Kidney tubule cell (primary cell): ENCODE measurements at places on chromosomes 5 and 9.

DNA sequence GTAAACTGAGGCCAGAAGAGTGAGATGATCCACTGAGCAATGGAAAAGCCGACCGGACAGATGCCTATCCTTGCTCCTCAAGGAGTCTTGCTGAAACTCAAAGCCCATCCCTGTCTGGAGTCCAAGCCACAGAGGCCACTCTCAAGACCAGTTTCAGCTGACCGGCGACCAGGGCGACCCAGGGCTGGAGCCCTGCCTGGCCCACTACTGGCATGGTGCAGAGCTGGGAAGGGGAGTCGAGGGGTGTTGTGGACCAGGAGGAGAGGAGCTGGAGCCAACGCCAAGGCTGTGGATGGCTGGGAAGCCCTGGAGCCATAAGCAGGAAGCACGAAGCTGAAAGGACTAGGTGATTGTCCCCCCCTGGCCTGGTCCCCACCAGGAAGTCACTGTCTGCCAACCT is 22.1 kb downstream of the FAM163B start:
- no peak for DNase-seq

GRCh38 chr5:14286574-14287421 is 143.7 kb downstream of the TRIO start:
- DNase-seq = no peak

DNA sequence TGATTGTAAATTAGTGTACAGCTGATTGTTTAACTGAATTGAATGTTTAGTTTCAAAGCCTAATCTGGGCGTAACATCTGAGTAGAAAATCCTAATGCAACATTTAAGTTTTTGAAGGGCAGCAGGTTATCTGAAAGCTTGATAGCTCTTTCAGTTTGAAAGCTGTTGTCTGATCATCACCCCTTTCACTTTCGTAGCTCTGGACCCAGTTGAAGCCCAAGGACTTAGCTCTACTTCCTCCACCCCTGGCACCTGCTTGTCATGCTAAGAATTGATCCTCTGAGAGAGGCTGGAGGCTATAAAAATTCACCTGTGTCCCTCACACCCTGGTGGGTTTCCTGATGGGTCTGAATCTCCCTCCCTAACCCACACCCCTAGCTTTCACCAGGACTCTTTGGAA is 86.0 kb downstream of the ZFAND5 start:
- no peak for DNase-seq

- no peak for DNase-seq
These were observed 8.9 kb downstream of the IFNE start for GRCh38 chr9:21473236-21473635.

- DNase-seq = peak; percentile 96
These were observed 304.6 kb downstream of the ACTL7B start for GRCh38 chr9:108551030-108551841.

DNA sequence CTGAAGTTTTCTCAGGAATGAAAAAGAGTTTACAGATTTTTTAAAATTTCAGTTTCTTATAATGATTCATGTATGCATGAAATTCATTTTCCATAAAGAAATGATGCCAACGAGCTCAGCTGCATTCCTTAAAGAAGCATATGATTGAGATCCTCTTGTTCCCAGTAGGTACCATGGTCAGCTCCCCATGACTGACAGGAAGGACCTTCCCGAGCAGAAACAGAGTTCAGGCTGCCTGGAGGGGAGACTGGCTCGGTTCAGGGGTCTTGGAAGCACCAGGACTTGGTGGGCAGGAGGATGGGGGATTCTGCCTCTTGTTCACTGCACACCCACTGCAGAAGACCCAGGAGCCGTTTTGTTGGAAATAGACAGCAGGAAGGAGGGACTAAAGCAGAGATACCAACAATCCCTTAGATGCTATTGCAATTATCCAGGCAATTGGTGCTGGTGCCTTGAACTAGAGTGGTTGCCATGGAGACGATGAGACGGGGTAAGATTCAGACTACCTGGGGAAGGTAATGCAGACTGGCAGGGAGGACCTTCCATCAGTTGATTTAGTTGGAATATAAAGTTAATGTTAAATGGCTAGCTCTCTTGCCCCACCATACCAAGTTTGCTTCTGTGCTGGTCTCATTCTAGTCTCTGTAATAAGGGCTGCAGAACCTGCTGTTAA is 447.8 kb downstream of the MTRR start:
- DNase-seq = no peak

GRCh38 chr9:91515074-91515687 is 91.5 kb upstream of the NFIL3 start:
- DNase-seq = peak; percentile 70

GRCh38 chr5:147635882-147636728 is 126.2 kb upstream of the DPYSL3 start:
- DNase-seq = no peak

- DNase-seq = no peak
These were observed 9.3 kb upstream of the RBM22 start for GRCh38 chr5:150710165-150710564.

DNA sequence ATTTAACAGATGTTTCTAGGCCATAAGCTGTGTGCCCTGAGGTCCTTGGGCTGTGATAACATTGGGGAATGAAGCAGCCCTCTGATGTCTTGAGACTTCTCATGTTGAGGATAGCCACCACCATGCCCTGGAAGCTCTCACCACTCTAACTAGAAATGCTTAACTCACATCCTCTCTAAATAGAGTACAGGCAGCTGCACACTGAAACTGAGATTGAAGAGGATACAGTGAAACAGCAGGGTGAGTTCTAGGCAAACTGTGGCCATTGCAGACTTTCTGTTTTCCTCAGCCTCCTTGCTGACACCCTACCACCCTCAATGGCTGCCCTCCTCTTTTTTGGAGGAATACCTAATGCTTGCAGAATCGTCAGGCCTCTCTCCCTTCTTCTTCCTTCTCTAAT is 22.4 kb downstream of the UTP15 start:
- no peak for DNase-seq

DNA sequence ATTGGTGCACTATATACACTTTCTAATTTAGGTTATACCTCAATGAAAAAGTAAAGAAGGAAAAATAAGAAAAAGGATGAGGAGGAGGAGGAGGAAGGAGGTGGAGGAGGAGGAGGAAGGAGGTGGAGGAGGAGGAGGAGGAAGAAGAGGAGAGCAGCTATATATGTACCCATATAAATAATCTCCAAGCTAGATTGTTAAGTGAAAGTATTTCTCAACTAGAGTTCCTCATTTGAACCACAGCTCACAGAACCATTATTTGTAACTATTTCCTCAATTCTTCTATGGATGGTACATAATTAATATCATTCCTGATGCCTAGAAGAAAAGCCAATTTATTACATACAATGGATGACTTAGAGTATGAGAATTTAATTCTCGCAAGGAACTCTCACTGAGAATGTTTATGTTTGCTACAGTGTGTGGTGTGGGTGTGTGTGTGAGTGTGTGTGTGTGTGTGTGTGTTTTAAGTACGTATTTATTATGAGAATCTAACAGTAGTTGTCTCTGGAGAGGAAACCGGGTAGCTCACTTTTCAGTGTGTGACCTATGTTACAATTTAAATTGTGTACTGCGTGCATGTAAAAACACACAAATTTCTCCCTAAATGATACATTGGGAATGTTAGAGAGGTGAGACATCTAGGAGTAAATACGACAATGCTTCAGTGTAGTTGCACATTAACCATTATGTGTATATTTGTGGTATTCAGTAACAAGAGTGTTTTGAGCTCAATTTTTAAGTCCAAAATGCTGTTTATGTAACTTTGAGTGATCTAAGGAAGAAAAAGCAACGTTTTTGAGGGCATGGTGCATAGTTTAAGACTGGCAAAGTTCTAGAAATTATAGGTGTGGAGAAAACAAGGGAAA is 20.2 kb upstream of the NREP start:
- DNase-seq = peak; percentile 26

GRCh38 chr5:29485333-29485732 is 1708.2 kb upstream of the CDH6 start:
- no peak for DNase-seq
